ENCODE measurements at places on chromosomes 1 and 21.

DNA sequence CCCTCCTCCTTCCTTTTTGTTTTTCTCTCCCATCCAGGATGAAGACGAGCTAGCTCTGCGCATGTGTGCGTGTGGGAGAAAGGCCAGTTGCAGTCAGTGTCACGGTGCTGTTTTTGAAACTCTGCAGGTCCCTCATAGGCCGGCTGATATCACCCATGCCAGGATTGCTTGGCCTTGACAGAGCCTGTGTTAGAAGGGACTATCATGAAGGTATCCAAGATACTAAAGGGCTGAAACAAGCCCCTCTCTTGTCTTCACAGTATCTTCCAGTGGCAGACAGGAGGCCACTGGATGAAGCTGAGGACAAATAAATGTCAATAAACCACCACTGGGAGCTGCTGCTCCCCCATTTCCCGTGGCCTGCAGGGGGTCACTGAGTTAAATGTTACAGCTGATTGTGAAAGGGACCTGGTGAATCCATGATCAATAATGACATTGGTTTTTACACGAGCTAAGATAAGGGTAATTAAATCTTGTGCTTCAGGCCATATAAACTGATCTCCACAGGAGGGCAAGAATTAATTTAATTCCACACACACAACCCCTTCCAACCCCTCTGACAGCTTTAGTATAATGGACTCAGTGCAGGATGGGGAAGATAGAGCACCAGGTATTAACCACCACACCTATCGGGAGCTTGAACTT, 64.6 kb upstream of the TARBP1 start:
- DNase-seq, result no peak

DNA sequence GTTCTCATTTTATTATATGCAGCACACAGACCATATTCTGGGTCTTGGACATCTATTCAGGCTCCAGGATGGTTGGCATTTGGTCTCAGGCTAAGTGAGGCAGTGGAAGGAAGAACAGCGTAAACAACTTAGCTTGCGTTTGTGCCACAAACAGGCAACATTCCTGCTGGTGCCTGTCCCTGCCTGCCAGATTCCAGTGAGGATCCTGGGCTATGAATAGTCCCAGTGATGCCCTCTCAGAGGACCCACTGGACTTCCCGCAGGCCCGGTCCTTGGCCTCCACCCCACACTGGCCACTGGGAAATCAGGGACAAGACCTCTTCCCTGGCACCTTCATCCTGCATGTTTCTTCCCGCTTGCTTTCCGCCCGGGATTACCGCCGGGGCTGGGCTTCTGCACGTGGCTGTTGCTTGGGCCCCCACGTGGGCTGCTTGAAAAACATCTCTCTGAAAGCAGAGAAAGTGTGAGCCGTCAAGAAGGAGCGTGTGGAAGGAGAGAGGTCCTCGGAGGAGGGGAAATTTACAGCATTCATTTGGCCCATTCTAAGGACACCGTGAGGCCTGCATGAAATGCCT, 145.1 kb upstream of the WNT4 start:
- no peak for DNase-seq

DNA sequence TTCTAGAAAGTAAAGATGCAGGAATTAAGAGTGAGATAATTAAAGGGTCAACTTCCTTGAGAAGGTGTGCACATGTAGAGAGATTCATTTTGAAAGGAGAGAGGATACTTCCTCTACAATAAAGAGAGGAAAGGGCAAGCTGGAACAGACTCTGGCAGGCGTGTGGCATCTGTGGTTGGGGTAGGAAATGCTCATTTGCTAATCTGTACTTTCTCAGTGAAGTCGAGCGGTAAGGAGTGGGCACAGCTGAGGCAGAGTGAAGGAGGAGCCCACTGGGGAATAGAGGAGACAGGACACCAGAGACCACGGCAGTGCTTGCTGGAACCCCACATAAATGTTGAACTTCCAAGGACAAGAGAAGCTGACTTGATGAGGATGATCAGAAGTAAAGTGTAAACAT, 49.1 kb downstream of the PCSK9 start:
- no peak for DNase-seq

- peak; percentile 89 for DNase-seq
Measured at GRCh38 chr1:154743526-154744036, 126.5 kb downstream of the KCNN3 start.

DNA sequence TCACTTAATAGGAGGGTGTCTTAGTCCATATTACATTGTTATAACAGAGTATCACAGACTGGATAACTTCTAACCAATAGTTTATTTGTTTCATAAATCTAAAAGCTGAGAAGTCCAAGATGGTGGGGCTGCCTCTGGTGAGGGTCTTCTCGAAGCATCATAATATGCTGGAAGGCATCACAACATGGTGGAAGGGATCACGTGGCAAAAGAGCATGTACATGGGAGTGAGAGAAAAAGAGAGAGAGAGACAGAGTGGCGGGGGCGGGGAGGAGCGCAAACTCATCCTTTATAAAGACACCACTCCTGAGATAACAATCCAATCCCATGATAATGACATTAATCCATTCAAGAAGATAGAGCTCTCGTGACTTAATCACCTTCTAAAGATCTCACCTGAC, 31.5 kb downstream of the CFHR5 start:
- no peak for DNase-seq

DNA sequence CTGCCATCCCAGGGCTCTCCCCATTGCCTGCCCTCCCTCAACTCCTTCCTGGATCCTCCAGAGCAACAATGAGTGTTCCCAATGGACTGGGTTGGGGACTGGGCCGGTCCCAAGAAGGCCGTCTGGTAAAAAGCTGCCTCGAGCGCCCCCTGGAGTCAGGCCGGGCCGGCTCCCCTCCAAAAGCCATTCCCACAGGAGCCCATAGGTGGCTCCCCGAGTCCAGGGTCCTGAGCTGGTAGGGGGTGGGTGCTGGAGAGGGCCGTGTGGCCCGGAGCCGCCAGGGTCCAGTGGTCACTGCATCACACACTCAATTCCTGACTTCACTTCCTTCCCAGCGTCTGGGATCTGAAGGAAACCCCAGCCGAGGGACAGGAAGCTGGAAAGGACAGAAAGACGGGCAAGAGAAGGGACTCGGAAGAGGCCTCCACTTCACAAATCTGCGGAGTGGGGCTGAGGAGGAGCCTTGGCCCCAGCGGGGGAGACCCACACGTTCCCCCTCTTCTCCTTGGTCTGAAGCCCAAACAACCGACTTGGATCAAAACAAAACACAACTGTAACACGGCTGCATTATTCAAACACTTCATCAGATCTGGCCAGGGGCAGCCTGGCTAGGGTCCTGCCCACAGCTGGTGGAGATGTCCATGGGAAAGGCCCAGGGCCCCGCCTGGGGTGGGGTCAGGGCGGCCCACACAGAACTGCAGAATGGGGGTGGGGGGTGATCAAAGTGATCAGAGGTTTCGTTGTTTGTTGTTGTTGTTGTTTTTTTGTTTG, 10.9 kb upstream of the ALDH4A1 start:
- peak; percentile 59 for DNase-seq

- DNase-seq, result no peak
Measured at GRCh38 chr1:215198021-215198420, 115.5 kb downstream of the KCNK2 start.

- peak; percentile 13 for DNase-seq
Measured at GRCh38 chr1:158071138-158071537, 77.7 kb downstream of the KIRREL1 start.

- no peak for DNase-seq
Measured at GRCh38 chr1:115164484-115164883, 75.2 kb upstream of the TSPAN2 start.

- no peak for DNase-seq
Measured at GRCh38 chr1:40755067-40755466, 28.5 kb upstream of the KCNQ4 start.

- DNase-seq, result no peak
Measured at GRCh38 chr1:6212193-6212959, 6.5 kb downstream of the RNF207 start.

- no peak for DNase-seq
Measured at GRCh38 chr1:7253118-7253480, 467.8 kb downstream of the CAMTA1 start.

GRCh38 chr1:97901017-97901658, 19.7 kb downstream of the DPYD start:
- no peak for DNase-seq

- no peak for DNase-seq
Measured at GRCh38 chr1:30805304-30806003, 47.9 kb upstream of the LAPTM5 start.

GRCh38 chr1:183418696-183419095, 516 bp upstream of the NMNAT2 start:
- peak; percentile 44 for DNase-seq

GRCh38 chr1:54230507-54231339, 30.8 kb downstream of the MRPL37 start:
- no peak for DNase-seq

DNA sequence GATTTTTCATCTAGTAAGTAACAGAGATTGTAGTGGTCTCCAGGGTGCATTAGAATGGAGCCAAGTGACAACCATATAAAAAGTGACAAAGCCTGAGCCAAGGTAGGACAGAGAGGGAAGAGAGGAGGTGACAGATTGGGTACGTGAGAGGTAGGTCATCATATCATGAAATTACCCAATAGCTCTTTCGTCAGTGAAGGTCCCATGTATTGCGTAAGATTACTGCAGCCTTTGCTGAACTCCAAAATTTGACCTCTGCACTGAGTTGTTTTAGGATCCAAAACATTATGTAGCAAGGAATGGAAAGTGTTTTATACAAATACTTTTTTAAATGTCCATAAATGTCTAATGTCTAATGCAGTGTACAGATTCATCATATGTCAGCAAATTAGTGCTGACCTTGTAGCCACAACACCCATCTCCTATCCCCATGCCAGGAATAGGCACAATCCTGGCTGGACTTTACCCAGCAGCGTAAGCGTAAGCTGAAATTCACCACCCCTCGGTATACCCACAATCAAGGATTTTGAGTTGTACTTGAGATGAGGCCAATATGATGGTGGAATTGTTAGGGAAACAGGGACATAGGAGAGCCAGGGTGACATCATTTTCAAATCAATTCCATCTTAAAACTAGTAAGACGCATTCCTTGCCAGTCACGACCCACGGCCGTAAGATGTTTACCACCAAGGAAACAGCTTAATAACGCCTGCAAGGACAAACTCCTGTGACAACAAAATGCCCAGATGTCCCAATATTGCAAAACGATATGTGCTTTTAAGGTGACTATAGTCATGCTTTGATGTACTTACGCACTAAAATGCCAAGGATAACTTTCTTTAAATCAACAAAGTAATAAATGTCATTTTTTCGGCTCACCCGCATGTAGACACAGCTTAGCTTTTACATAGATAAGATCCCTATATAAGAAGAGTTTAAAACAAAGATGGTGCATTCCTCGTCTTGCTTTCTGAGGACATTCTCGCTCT, 38.1 kb upstream of the GREM2 start:
- DNase-seq, result no peak

DNA sequence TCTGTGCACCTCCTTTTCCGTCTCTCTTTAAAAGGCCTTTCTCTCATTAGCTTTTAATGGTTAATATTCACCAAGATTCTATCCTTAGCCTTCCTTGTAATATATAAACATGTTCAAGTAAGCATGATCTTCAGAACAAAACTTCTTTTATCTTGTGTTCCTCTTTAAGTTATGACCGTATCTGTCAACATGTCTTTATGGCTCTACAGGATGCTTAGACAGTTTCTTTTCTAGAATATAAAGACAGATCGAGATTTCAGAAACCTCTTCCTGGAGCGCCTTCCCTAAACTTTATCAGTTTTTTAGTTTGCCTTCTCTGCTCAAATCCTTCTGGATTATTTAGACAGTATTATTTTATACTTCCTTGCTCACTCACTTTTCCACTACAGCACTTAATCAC, 7.2 kb downstream of the RO60 start:
- no peak for DNase-seq

DNA sequence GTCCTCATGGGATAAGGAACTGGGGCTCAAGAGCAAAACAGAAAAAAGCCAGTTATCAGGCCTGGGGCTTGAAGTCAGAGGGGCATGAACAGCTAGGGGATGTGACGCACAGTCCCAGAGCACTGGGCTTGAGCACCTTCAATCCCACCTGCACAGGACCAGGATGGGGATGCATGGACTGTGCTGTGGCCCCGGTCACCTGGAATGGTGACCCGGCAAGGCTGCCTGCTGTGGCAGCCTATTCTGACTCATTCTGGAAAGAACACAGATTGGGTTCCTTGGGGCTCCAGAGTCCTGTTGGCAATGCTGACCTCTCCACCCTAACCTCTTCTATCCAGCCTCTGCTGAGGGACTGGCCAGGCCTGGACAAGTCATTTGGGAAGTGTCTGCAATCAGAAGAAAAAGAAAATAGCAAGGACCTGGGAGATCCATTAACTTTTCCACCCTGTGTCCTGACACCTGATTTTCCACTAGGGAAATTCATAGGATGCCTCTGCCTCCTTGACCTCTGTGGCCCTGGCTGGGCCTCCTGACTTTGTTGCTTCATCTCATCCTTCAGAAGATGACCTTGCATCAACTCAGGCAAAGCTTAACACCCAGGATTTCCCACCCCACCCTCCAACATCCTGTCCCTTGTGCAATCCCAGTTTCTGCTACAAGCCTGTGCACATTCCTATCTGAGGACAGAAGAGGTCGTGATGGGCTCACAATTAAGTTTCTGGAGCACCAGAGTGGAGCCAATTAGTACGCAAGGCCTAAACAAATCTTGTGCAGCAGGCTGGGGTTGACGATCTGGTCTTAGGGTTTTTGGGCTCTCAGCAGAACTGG, 17.9 kb upstream of the FMOD start:
- DNase-seq, result no peak

DNA sequence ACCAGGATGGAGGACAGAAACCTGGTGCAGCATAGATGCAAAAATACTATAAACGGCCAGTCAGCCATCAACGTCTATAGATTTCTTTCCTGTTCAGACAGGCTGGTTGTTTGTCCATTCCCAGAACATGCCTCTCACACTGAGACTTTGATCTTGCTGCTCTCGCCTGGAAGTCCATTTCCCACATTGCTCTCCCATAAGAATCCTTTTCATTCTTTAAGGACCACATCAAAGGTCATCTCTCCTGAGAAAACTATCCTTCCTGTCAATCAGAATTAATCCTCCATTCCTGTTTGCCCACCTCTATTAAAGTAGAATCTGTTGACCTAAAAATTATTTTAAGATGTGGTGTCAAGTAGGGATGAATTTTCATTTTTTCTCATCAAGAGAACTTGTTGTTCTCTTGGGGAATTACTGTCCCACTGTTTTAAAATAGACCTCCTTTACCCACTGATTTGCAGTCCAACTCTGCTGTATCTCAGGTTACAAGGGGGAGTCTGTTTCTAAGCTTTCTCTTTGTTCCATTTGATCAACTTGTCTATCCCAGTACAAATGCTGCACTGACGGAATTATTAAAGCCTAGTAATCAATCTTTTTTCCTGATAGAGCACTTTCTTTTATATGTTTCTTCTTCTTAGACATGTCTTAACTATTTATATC, 172.7 kb downstream of the PATJ start:
- DNase-seq, result peak; percentile 37

GRCh38 chr1:173506437-173506836, 29.3 kb downstream of the PRDX6 start:
- DNase-seq, result no peak

- DNase-seq, result no peak
Measured at GRCh38 chr1:156245451-156246232, 2.2 kb downstream of the PAQR6 start.

- DNase-seq, result no peak
Measured at GRCh38 chr1:4086921-4087320, 186.8 kb upstream of the C1orf174 start.

GRCh38 chr1:153155541-153155940, 4.9 kb upstream of the SPRR2G start:
- no peak for DNase-seq

GRCh38 chr1:179814546-179814838, 63.1 kb downstream of the TOR1AIP2 start:
- DNase-seq, result no peak

- no peak for DNase-seq
Measured at GRCh38 chr1:219385787-219386427, 212.2 kb downstream of the LYPLAL1 start.

GRCh38 chr1:21174230-21174629, 2.5 kb downstream of the EIF4G3 start:
- no peak for DNase-seq
